Activated T-helper 1 cell treated with anti-CD3 and anti-CD28 coated beads, Interleukin-2, amount 50 U/mL, for 16 hours (primary cell): ENCODE measurements at places on chromosomes 3 and 15.

DNA sequence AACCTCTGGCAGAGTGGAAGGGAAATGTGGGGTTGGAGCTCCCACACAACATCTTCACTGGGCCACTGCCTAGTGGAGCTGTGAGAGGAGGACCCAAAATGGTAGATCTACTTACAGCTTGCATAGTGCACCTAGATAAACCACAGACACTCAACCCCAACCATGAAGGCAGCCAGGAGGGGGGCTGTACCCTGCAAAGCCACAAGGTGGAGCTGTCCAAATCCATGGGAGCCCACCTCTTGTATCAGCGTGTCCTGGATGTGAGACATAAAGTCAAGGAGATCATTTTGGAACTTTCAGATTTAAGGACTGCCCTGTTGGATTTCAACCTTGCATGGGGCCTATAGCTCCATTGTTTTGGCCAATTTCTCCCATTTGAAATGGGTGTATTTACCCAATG lies 20.9 kb downstream of the TP63 start:
- no peak for DNase-seq

- no peak for DNase-seq
These were observed 116.9 kb downstream of the SLC9A9 start for GRCh38 chr3:143731320-143731719.

DNA sequence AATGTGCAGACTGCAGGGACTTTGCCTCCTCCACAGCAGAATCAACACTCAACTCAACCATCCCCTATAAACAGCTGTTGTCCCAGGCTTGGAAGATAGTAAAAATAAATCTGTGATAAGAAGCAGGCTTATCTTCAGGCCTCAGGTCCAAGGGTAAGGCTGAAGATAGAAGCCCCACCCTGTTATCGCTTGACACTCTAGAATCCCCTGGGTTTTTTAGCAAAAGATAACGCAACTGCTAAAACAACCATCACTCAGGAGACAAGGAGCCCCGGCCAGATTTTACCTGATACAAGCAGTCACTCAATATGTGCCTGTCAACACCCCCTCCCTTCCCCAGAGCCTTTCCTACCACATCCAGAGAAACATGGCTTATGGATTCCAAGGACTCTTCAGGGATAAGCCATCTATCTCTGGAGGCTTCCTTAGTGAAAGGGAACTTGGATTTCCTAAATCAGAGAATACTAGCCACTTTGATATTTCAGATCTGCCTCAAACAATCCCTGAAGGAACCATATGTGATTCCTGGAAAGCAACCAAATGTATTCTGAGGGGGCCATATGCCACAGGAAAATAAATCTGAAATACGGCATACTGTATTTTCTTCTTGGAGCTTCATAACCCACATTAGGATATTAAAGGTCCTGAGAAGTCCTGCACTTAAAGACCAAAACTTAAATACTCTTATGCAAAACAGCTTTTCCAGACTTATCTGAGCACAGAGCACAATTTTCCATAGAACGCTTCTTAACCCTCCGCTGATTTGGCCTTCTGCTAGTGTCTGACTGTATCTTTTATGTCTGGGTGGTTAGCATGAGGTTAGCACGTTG lies 60.4 kb downstream of the LYZL4 start:
- no peak for DNase-seq

DNA sequence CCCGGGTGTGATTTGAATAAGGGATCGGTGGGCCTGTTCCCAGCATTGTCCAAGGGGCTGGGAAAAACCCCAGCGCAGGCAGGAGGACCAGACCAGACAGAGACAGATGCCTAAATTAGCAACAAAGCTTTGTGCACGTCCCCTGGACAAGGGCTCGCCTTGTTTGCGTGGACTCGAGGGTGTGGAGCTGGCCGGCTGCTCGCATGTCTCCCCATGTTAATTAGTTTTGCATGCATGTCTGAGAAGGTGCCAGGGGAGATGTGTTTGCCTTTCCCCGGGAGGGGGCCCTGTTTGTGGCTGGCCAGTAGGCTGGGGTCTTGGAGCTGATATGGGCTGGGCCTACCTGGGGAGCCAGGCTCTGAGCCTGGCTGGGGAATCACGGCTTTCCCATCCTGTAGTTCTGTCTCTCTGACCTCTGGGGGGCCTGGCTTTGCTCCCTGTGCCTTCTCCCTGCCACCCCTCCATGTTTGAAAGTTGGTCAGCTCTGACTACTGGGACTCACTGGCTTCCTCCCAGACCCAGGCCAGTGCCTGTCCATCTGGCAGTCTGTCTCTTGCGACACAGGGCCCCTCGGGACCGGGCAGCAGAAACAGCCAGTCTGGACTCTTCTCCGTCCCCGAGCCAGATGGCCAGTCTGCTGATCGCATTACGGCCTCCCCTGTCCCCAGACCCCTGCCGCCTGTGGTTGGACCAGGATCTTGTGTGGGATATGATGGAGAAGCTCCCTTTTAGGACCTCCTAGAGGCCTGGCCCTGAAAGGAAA lies 55.4 kb upstream of the POLG start:
- DNase-seq = no peak

GRCh38 chr3:152321200-152321954 lies 52.6 kb downstream of the MBNL1 start:
- DNase-seq = no peak

DNA sequence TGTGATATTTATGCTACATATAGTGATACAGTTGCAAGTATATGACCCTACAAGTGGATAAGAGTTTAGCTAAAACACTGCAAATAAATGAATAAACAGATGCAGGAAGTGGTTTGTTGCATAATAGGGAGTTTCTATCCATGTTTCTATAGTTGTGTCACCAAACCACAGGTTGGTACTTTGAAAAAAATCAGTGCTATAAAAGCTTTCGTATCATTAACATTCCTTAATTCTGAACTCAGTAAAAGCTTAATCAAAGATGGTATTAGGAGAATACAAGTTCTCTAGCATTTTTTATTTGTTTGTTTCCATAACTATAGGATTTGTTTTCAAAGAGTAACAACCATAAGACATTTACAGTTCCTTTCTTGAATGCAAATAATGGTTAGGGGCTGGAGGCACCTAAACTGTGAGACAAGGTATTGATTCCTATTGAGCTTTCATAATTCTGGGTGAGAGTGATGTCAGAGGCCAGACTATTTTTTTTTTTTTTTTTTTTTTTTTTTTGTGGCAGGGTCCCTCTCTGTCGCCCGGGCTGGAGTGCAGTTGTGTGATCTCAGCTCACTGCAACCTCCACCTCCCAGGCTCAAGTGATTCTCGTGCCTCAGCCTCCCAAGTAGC lies 29.6 kb downstream of the CPOX start:
- DNase-seq = no peak

DNA sequence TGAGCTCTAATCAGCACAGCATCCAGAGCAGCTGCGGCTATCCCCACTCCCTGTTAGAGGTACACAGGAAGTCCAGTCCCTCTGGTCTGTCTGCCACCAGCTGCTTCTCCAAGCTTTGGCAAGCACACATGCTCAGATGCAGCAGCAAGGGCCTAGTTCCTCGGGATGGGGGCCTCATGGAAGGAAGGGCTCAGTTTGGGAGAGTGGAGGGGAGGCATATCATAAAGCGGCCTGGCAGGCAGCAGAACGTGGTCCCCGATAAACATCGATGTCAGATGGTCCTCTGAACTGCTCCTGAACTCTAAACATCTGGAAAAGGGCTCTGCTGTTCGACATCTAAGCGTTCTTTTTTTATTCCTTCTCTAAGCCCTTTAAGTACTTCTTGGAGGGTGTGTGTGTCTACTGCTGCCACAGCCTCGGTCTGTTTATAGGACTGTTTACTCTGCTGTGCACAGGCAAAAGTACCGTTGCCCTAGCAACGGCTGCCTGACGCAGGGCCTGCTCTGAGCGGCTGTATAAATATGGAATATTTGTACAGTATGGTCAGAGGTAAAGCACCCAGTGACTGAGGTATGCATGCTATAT lies 74.6 kb downstream of the PRICKLE2 start:
- DNase-seq = no peak

DNA sequence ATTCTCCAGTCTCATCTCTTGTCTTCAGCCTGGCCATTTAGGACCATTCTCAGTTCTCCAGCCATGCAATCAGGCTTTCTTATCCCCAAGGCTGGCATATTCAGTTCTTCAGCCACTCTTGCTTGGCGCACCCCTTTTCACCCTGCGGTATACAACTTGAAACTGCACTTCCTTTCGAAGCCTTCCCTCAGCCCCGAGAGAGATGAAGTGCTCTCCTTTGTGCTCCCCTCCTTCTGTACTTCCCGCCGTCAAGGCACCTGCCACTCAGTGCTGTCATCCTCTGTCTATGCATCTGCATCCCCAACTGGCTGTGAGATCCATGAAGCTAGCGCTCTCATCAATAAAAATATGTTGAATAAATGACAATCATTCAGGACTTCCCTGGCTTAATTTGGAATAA lies 45.7 kb downstream of the MORC1 start:
- DNase-seq = no peak

DNA sequence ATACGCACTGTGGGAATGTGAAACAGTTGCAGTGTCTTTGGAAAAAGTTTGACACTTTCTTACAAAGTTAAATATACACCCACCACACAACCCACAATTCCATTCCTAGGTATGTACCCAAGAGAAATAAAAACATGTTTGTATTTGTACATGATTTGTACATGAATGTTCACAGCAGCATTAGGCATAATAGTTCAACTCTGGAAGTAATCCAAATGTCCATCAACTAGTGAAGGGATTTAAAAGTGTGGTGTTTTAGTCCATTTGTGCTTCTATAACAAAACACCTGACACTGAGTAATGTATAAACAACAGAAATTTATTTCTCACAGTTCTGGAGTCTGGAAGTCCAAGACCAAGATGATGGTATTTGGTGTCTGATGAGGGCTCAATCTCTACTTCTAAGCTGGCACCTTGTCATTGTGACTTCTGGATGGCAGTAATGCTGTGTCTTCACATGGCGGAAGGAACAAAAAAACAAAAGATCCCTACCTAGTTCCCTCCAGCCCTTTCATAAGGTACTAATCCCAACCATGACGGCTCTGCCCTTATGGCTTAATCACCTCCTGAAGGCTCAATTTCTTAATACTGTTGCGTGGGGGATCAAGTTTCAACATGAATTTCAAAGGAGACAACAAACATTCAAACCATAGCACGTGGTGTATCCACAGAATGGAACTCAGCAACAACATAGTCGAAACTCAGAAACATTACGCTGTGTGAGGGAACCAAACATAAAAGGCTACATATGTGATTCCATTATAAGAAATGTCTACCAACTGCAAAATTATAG lies 120.5 kb downstream of the AQP9 start:
- no peak for DNase-seq

DNA sequence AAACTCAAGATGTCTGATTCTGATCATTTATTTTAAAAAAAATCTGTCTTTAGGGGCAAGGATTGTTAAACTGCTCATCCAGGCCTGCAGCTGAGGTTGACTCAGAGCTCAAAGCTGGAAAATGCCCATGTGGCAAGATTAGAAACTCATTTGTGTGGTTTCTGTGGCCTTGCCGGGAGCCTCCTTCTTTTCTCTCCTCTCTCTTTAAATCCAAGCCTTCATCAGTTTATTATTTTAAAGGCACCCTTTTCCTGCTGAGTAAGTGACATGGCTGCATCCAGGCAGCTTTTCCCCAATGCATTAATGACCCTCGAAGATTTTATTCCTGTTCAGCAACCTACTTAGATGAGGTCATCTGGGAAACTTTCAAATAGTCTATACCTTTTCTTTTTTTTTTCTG lies 221.3 kb upstream of the CDIN1 start:
- DNase-seq = no peak

- no peak for DNase-seq
These were observed 228.3 kb downstream of the CLSTN2 start for GRCh38 chr3:140163159-140163763.

- DNase-seq = no peak
These were observed 314 bp upstream of the TMED3 start for GRCh38 chr15:79310612-79310984.

GRCh38 chr15:67549736-67550135 lies 7.2 kb downstream of the MAP2K5 start:
- no peak for DNase-seq

GRCh38 chr3:51698209-51698608 lies 8.7 kb upstream of the GRM2 start:
- DNase-seq = no peak

DNA sequence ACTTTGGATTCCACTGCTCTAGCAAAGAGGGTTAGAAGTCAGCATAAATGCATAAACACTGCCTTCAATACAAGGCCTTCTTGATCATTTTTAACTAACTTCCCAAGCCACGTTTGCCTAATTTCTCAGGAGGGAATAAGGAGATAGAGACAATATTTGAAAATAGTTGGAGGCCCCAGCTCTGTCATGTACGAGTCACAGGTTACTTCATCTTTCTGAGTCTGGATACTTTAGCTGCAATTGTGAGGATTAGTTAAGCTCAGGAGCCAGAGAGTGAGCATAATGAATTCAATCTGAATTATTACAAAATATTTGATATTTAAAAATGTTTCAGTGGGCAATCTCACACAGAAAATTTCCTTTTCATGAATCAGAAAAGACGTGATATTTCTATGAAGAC lies 298.9 kb downstream of the SHOX2 start:
- DNase-seq = no peak

DNA sequence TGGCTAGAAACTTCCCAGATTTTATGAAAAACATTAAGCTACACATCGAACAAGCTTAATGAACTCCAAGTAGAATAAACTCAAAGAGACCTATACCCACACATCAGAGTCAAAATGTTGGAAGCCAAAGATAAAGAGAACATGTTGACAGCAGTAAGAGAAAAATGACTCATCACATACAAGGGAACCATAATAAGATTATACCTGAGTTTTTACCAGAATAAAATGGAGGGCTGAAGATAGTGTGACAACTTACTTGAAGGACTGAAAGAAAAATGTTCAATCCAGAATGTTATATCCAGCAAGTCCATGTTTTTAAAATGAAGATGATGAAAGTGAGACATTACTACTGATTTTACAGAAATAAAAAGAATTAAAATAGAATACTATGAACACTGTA lies 22.8 kb downstream of the MYL3 start:
- no peak for DNase-seq

- no peak for DNase-seq
These were observed 118.7 kb downstream of the NUP210 start for GRCh38 chr3:13301286-13301987.

- no peak for DNase-seq
These were observed 141.0 kb upstream of the HACD2 start for GRCh38 chr3:123725652-123726400.

DNA sequence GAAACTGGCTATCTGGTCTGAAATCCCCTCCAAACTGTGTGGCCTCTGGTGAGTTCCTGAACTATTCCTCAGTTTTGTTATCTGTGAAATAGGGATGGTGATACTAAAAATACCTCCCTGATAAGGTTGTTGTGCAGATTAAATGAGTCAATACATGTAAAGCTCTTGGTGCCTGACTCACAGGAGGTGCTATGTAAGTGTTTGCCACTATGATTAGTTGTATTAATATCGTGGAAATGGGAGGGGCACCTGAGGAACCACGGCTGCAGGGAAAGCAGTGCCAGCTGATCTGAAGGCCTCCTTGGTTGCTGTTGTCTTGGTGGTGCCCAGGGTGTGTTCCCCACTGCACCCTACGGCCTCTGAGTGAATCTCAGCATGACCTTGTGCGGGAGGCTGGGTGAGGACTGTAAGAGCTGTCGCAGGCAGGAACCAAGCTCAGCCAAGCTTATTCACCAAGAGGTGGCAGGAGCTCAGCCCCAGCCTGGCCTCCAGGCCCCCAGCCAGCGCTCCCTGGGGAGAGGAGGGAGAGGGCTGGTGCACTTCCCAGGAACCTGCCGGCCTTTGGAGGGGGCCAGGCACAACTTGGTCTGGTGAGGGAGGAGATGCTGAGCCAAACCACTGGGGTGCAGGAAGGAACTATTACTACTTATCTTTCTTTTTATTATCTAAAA lies 44.8 kb upstream of the CCDC174 start:
- DNase-seq = no peak

GRCh38 chr3:60497902-60498301 lies 753.4 kb downstream of the FHIT start:
- no peak for DNase-seq

GRCh38 chr3:116473602-116474001 lies 28.3 kb upstream of the LSAMP start:
- DNase-seq = no peak
